ENCODE measurements at places on chromosomes 5 and 9. TPM values are rescaled to one million over a fixed set of nuclear protein-coding genes. Genes with fewer than 3 reads are reported as not detected.

The SEC24A gene
- 8.8 TPM for total RNA-seq

The FOXD4L4 gene
- total RNA-seq: not detected

The S1PR3 gene
- total RNA-seq: 26.1 TPM

- DNase-seq: no peak
Observed at GRCh38 chr5:123868267-123868666, 356.3 kb downstream of the CSNK1G3 start.

- no peak for DNase-seq
Observed at GRCh38 chr5:149174847-149175234, 33.5 kb downstream of the ABLIM3 start.

GRCh38 chr5:17317473-17317872 lies 100.0 kb downstream of the BASP1 start:
- DNase-seq: no peak

DNA sequence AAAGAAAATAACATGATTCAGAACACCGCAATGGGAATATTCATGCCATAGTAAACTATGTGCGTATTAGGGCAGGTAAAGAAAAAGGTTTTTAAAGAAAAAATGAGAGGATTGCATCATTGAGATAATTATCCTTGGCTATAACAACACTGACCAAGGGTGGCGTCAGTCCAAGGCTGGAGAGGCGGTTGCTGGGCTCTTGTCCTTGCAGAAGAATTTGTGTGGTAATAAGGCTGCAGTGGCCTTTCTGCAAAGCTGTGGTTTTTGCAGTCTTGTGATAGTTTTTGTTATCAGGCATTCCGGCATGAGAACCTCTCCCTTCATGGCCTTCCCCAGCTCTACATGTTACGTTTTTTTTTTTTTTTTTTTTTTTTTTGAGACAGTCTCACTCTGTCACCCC lies 14.0 kb downstream of the BOD1 start:
- DNase-seq: peak; percentile 39

DNA sequence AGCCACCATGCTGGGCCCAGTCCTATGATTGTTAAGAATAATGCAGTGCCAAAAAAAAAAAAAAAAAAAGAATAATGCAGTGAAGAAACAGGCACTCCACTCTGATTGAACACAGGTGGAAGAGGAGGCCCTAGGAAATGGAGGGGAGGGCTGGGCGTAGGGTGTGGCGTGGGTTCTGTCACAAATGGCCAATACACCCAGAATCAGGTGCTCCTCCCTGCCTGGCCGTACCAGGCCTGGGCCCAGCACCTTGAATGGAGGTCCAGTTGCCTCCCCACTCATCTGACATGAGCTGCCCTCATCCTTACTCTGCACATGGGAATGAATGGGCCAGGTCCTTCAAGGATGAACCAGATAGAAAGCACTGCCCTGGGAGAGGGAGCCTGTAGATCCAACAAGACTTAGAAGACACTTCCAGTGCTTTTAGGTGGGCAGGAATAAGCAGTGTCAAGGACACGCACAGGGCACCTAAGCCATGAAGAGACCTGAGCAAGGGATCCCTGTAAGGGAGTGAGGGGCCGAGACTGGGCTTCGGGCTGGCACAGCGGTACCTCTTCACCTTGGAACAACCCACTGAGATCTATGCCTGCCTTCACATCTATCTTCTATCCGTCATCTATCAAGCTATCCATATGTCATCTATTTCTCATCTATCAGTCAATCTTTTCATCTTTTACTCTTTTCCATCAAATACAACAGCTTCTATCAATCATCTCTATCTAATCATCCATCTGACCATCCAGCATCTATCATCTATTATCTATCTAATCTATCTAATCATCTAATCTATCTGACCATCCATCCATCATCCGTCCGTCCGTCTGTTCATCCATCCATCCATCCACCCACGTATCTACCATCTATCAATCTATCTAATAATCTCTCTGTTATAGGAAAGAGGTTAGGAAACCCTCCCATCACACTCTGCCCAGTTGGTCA lies 15.9 kb downstream of the NINJ1 start:
- no peak for DNase-seq
